ENCODE measurements at places on chromosomes 13 and 19.

GRCh38 chr13:45590066-45590465, 25.5 kb downstream of the ERICH6B start:
- DNase-seq = no peak

GRCh38 chr13:86554066-86554465, 754.8 kb upstream of the SLITRK6 start:
- no peak for DNase-seq

DNA sequence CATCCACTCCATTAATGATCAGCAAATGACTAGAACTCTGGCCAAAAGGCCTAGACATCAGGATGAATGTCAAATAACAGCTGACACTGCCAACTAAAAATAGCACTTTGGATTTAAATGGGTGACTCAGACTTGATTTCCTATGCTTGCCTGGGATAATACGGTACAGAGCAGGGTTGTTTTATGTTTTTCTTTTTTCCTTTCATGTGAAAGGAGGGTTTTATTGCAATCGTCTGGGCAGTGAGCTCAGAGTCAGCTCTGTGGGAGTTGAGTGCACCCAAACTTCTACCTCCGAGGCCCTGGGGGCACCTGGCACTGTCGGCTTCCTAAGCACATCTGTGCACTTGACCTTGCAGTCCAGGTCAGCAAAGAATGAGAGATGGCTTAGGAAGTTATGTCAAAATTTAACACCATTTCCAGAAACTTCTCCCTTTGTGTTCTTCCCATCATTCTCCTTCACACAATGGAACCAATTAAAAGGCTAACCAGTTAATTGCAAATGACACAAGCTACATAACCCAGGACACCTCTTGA, 134.1 kb downstream of the LACC1 start:
- no peak for DNase-seq

- DNase-seq = no peak
Measured at GRCh38 chr13:30806784-30807183, 71.4 kb downstream of the ALOX5AP start.

DNA sequence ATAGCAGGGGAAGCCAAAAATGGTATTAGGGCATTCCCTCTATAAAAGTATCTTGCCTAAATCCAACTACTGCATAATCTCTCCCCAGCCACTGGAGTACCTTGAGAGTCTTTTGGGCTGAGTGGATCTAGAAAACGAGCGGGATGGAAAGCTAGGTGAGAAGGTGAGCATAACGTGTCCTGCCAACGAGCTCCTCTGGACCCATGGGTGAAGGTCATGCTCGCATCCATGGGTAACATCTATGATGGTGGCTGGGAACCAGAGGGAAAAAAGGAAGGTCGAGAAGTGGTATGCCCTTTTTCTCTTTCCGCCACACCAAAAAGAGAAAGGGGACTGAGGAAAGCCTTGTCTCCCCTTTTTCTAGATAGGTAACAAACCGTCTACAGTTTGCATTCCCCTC, 63.0 kb downstream of the ZNF208 start:
- no peak for DNase-seq

DNA sequence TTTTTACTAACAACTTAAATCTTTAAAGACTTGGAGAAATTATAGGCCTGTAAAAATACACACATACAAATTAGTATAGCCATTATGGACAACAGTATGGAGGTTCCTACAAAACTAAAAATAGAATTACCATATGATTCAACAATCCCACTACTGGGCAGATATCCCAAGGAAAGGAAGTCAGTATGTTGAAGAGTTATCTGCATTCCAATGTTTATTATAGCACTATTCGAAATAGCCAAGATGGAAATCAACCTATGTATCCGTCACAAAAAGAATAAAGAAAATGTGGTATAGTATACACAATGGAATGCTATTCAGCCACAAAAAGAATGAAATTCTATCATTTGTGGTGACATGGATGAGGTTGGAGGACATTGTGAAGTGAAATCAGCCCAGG, 37.2 kb downstream of the SLITRK1 start:
- DNase-seq = no peak

GRCh38 chr13:39858794-39859193, 203.3 kb downstream of the COG6 start:
- no peak for DNase-seq

DNA sequence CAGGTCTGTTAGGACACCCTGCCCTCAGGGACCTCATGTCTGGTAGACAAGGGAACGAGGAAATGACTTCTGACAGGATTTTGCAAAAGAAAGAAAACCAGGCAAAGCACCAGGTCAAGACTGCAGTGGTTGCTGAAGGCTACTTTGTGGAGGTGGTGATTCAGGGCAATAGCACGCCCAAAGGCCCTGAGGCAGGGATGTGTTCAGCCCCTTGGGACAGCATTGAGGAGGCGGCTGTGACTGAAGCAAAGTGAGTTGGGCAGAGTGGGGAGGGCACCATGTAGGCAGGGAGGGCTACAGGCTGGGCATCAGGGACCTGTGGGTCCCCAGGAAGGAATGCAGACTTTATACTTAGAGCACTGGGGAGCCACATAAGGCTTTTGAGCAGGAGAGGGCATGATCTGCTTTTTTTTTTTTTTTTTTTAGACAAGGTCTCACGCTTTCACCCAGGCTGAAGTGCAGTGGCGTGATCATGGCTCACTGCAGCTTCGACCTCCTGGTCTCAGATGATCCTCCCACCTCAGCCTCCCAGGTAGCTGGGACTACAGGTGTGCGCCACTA, 10.8 kb upstream of the HOMER3 start:
- DNase-seq = no peak

DNA sequence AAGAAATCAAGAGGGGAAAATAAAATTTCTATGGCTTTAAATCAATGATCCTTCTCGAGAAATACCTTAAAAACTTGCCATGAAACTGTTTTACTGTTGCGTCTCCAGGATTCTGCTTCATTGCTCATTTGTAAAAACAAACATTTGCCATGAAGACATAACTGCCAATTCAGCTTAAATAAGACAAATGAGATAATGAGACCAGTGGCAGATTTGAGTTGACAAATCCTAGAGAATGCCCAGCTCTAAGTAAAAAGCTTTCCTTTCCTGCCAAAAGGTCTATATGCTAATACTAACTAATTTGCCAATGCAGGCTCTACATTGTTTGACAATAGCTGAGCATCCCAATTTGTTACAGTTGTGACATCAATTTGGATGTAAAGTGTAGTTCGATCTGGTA, 400.5 kb upstream of the PCDH9 start:
- no peak for DNase-seq

DNA sequence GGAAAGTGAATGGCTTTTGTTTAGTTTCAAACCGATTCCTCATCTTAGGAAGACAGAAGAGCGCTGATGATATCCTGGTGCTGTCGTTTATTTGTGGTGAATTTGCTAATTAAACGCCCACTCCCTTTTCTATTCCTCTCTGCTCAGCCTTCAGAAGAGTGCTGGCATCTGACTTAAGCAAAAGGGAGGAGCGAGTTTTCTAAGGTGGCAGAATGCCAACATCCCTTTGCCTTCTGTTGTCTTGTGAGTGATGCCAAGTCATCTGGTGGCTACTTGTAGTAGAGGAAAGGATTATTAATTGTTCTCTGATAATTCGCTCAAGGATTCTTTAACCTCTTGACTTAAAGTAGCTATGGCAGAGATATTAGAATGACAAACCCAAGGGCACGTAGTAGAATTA, 68.1 kb downstream of the ERCC5 start:
- DNase-seq = no peak

DNA sequence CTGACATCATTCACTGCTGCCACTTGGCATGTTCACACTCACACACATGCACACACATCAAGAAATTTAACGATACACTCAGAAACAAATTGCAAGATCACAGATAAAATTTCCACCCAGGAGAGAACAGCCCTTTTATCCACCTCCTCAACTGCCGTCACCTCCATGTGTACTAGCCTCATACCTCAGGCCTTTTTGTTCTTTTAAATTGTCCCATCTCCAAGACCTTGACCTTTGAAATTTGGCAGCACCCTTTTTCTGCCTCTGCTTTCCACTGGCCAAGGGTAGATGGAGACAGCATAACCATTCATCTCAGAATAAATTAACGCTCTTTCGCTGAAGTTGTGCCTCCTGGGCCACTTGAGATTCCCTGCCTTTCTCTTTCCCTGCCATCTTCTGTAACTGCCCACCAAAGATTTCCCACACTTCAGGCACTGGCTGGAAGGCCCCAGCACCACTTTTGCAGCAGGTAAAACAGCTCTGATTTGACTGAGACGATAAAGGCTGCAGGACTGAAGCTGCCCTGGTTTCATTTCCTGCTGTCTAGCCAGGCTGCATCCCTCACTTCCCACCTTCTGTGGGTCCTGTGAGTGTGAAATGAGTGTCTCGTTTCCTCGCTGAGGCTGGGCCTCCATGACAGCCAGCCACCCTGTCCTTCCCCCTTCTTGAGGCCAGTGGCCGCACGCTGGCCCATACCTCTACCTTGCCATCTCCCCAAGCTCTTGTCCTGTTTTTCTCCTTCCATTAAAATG, 39.3 kb downstream of the MBNL2 start:
- peak; percentile 41 for DNase-seq

DNA sequence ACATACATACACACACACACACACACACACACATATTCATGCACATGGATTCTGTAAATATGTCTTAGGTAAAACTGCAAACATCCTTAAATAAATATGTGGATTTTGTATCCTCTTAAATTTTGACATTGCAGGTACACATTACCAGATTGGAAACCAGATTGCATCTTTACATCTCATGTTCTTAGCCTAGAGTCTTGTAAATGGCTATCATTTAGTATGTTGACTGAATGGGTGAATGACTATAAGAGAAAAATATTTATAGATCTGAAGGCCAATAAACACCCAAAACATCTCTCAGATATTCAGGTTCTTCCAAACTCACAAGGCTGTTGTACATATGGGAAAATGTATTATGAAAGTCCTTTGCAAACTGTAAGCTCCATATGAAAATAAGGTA, 104.3 kb downstream of the STARD13 start:
- no peak for DNase-seq

DNA sequence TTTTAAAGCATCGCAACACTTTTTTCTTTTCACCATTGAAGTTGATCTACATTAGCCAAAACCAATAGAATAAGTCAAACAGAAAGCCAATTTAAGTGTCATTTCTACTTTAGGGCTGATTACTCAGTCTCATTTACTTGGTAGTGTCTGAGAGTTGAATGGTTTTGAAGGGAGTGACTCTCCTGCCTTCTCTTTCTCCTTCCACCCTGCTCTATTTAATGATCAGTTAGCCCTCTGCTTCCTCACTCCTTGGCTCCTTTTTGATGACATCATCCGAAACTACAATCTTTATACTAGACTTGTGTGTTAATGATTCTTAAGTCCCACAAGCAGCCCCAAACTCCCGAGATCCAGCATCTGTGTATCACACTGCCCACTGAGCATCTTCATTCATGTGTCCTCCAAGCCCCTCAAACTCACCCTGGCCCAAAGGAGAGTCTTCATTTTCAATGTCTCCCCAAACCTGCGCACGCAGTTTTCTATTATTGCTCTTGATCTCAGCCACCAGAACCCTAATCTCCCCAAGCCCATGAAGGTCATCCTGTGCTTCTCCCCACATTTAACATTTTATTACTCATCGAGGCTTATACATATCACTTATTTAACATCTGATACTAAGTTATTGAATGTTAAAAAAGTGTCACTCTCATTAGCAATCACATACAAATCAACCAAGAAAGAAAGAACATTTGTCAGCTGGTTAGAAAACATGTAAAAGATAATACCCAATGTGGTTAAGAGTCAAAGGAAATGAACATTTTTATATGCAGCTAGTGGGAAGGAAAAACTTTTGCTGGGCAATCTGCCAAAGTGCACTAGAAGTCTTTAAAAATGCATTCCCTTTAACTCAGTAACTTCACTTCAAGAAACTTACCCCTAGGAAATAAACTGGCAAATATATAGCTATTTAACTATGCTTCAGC, 32.2 kb upstream of the ARGLU1 start:
- no peak for DNase-seq

DNA sequence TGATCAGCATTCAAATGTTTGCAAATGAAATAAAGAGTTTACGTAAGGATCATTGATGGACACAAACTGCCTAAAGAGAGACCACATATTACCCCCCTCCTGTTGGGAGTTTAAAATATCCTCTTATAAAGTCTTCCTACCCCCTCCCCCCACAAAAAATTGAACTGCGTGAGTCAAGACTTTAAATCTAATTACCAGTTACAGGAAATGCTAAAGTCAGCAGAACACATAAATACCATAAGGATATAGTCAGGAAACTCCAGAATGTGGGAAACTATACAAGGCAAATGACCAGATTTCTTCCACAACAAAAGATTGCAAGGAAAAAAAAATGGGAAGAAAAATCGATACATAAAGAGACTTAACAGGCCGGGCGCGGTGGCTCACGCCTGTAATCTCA, 44.4 kb upstream of the FARP1 start:
- no peak for DNase-seq

DNA sequence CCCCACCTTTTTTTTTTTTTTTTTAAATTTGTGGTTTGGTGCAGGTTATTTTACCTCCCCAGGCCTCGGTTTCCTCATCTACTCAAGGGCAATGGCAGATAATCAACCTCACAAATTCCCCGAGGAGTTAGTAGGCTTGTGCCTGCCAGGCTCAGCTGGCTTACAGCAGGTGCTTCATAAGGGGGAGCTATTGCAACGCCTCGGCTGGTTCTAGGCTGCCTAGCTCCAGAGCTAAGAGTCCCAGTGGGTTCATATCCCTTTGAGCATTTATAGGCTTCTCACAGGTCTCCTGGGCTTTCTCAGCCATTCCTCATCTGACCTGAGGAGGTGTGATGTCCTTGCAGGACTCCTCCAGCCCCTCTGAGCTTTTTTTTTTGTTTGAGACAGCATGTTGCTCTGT, 10.6 kb downstream of the BCKDHA start:
- no peak for DNase-seq

GRCh38 chr13:28406733-28407266, 88.1 kb downstream of the FLT1 start:
- no peak for DNase-seq

- DNase-seq = no peak
Measured at GRCh38 chr13:109293166-109293565, 493.2 kb downstream of the IRS2 start.

DNA sequence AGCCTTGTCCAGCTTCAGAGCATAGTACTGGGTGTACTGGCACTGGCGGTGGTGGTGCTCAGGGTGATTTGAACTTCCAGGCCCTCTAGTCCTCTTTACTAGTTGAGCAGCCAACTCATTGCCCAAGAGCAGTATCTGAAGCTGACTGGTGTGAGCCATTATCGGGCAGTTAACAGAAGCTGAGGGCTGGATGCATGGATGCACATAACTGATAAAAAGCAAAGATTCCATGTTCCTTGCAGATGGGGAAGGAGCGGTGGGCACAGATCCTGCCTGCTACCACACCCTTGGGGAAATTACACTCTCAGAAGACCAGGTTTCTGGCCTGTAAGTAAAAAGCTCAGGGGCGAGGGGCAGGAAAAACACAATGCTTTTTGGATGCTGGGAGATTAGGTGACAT, 499.4 kb upstream of the ARGLU1 start:
- no peak for DNase-seq

DNA sequence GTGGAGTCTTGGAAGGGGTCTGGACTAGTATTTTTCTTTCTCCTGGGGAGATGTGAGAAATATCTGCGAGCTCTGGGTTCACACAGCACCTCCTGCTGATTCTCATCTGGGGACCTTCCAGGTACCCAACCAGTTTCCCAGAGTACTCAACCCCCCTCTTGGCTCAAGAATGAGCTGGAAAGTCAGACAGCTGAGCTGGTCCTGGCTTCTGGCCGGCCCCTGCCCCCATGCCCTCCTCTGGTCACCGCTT, 2.2 kb upstream of the PDE4A start:
- no peak for DNase-seq

- no peak for DNase-seq
Measured at GRCh38 chr19:15199661-15200552, 888 bp downstream of the NOTCH3 start.

- no peak for DNase-seq
Measured at GRCh38 chr13:99363949-99364348, 56.8 kb upstream of the GPR183 start.
